ENCODE measurements at places on chromosomes 2 and 18. TPM values are rescaled to one million over a fixed set of nuclear protein-coding genes. Genes with fewer than 3 reads are reported as not detected.

DNA sequence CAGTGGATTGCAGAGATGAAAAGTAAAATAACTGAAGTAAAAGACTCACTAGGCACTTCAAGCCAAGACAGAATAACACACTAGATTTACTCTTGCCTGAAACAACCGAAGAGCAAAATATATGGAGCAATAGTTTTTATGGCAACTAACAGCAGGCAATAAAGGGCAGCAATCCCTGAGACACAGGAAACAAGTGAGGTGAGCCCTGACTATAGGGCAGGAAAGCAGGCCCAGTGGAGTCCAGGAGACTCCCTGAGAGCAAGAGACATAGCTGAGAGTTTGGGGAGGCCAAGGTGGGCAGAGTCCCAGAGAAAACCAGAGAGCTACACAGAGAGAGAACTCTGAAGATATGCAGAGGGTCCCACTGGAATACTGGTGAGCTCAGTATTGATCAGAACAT lies 18.8 kb downstream of the FARSB start:
- no peak for DNase-seq

DNA sequence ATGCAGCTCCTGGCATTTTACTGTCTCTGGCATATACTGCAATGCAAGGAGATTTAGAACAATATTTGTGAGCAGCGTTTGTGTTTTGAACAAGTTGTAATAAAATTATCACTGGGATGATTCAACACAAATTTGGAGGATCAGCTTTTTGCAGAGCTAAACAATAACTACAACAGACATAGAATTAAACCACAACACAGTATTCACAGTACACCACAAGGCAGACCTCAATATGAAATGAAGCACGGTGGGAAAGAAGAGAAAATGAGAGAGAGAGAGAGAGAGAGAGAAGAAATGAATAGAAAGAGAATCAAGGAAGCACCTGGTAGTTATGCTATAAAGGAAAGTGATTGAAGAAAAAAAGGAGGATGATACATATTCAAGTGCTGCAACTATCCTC lies 39.4 kb downstream of the HOXD1 start:
- DNase-seq, result no peak

DNA sequence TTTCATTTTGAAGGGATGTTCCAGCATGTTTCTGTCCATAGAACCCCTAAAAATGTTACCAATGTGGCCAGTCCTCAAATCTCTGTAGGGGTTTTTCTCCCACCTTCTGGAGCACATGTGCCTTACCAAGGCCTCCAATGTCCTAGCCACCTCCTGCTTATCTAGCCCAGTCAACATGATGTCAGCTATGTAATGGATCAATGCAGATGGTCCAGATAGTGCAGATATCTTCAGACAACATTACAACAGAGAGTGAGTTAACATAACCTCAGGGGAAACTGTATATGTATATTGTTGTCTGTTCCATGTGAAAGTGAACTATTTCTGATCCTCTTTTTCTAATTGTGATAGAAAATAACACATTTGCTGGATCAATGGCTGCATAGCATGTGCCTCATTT lies 92.7 kb downstream of the MRPS9 start:
- no peak for DNase-seq

DNA sequence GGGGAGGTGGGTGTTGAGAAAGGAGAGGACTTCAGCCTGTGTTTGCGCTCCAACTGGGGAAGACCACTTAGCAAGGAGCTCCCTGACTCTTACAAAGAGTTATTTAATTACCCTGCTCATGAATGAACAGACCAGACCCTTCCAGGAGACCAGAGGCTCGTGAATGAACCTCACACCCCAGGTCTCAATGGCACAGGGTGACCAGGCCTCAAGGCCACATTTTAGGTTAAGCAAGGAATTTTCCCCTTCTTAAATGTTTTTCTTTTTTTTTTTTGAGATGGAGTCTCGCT lies 25.3 kb downstream of the SMAD7 start:
- no peak for DNase-seq

DNA sequence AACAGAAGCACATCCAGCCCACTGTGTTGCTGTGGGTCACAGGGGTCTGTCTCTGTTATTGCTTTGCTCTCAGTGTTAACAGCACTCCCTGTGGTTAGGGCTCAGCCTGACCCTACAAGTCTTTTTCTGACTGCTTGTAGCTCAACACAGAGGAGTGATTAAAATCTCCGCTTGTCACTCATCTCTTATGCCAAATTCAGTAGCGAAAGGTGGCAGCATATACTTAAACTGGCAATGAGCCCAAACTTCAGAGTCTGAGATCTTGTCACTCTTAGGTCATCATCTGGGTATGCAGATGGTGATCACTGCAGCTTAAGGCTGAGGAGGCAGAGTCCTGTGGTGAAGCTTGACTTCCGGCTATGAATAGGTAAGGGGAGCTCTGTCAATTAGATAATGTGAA lies 63.3 kb upstream of the CSRNP3 start:
- DNase-seq, result no peak

DNA sequence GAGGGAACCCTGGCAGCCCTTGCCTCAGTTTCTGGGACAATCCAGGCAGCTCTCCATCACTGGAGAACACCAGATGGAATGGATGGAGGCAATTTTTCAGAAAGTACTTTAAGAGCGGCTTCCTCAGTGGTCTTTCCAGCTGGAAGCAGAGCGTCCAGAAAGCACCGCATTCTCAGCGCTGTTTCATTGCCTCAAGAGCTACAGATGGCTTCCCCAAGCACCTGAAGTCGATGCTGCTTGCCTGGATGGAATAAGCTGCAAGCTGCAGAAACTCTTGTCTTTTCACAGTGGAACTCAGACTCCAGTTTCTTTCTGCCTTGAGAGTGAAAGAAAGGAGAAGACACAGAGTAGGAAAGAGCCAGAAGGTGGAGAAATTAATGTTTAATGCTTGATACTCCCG lies 766.9 kb downstream of the TDRD15 start:
- no peak for DNase-seq

- DNase-seq, result no peak
These were observed 89.2 kb upstream of the FAM117B start for GRCh38 chr2:202545523-202545922.

DNA sequence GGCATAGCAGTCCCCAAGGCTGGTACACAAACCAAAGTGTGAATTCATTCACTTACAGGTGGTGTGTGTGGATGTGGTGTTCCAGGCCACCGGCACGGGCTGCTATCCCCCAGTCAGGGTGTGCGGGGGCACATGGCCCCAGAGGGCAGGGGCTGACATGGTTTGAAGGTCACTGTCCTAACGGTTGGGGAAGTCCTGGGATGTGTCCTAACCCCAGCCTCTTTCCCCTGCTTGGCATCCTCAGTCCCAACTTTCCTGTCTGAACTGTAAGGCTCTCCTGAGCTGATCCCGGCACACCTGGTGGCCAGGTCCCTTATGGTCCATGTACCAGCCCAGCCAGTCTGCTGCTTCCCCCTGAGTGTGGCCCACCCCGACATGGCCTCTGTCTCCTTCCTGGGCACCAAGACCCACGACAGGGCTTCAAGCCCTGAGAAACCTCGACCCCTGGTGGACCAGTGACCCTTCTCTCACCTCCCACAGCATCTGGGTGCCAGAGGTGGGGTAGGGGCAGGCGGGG lies 2.4 kb upstream of the TMEM185B start:
- DNase-seq, result no peak

GRCh38 chr2:79114797-79115494 lies 5.3 kb upstream of the REG1A start:
- DNase-seq, result no peak

DNA sequence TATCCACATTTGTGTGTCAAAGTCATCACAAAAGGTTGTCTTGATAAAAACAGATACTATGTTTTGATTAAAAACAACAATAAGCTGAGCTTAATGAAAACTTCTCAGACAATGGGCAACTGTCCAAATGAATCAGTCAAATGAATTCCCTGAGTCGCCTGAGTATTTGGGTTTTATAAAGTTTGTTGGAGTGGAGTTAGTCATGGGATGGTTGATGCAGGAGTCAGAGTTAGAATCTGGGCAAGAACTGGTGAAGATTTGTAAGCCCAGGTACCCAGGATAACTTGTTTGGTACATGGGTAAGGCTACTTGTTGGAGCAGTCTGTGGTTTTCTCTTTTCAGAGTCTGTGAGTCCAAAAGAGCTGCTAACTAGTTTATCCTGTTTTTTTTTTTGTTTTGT lies 34.4 kb upstream of the RAPGEF4 start:
- DNase-seq, result no peak

DNA sequence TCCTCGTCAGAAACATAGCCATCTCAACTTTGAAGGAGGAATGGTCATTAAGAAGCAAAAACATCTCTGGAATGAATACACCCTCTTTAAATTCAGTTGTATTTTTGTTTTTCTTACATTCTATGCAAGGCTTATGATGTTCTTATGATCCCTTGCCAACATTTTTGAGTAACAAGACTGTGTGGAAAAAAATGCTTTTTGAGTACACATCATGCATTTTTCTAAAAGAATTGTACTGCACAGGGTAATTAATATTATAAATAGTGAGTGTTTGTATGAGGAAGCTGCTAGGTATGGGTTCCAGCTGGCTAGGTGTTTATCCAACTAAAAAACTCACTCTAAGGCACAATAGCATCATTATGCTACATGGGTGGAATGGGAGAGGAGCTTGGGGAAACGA lies 59.0 kb upstream of the SPATS2L start:
- no peak for DNase-seq

DNA sequence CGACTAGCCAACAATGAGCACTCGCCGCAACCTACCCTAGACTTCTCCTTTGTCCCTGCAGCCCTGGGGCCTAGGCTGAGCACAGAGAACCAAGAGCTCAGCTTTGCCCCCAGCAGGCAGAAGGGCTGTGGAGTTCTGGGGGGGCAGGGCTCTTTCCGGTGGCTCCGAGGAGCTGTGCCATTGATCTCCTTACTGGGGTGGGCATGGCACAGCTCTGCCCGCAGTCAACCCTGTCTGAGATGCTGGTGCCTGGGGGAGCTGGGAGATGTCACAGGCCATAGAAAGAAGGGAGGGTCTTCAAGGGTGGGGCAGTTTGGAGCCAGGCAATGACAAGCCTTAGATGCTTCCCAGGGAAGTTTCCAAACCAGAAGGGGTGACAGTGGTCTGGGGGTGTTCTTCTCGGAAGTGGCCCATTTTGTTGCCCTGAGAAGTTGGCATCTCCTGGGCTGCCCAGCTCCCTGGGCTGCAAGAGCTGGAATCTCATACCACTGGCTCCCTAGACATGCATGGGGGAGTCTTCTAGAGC lies 14.1 kb upstream of the GPR55 start:
- DNase-seq, result peak; percentile 81

- DNase-seq, result no peak
These were observed 87.5 kb upstream of the RIOK3 start for GRCh38 chr18:23365602-23366001.

DNA sequence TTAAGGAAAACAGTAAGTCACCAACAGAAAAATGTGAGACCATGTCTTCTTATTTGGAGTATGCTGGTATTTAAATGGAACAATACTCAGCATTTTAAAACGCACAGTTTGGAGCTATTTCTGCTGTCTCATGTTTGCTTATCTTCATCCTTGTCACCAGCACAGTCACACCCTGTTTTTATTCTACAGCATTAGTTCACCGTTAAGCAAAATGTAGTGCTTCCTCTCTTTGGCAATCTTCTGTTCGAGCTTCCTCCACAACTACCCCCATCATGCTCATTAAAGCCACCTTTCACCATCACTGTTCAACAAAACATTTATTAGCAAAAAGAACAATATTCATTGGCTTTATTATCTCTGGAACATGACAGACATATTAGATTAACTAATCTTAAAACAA lies 64.0 kb downstream of the SLC40A1 start:
- no peak for DNase-seq

B4GALT6 gene
- 7.3 TPM for total RNA-seq

LRRTM4 gene
- 0.55 TPM for total RNA-seq

CYP26B1 gene
- total RNA-seq, result 41.9 TPM

C2orf49 gene
- 12.8 TPM for total RNA-seq

ITGA6 gene
- total RNA-seq, result 71.6 TPM

DIPK1C gene
- total RNA-seq, result not detected

Data from mesenteric fat pad (tissue), 1 donor.